ENCODE measurements at places on chromosomes 7 and 10. TPM values are rescaled to one million over a fixed set of nuclear protein-coding genes. Genes with fewer than 3 reads are reported as not detected.

Gene ZC3HAV1L
- 9.2 TPM for total RNA-seq

Gene GIMAP2
- 1.2 TPM for total RNA-seq

Gene EMX2
- total RNA-seq: 4.6 TPM

Gene KCNIP2
- 0.18 TPM for total RNA-seq

Gene C7orf33
- not detected for total RNA-seq

Gene OR2F2
- not detected for total RNA-seq

Gene ARMC10
- total RNA-seq: 35.3 TPM

Gene ZNF853
- total RNA-seq: under 0.01 TPM

Gene FAS
- total RNA-seq: 40.6 TPM

Gene RAMP3
- not detected for total RNA-seq

Gene CTAGE4
- 0.71 TPM for total RNA-seq

Gene FAM131B
- total RNA-seq: 1.2 TPM

Gene PIP
- not detected for total RNA-seq

Gene HOXA9
- 17.9 TPM for total RNA-seq

Gene TEX47
- not detected for total RNA-seq

Gene PRSS37
- not detected for total RNA-seq

Measured in myometrial cell (primary cell).